IMR-90 (cell line): ENCODE measurements at places on chromosomes 4 and X. TPM values are rescaled to one million over a fixed set of nuclear protein-coding genes. Genes with fewer than 3 reads are reported as not detected.

GRCh38 chr4:40575846-40576245 is 53.8 kb downstream of the RBM47 start:
- H3K27ac ChIP-seq: no peak overlapping the region
- H3K27me3 ChIP-seq: no peaks in the 10 kb centered on the region
- DNase-seq: no peak
- H3K4me3 ChIP-seq: no peak overlapping the region
- no peaks in the 10 kb centered on the region for H3K36me3 ChIP-seq
- H3K4me1 ChIP-seq: peaks cover 9% of the 10 kb centered on the region; the same call in 1 of the 2 replicates

DNA sequence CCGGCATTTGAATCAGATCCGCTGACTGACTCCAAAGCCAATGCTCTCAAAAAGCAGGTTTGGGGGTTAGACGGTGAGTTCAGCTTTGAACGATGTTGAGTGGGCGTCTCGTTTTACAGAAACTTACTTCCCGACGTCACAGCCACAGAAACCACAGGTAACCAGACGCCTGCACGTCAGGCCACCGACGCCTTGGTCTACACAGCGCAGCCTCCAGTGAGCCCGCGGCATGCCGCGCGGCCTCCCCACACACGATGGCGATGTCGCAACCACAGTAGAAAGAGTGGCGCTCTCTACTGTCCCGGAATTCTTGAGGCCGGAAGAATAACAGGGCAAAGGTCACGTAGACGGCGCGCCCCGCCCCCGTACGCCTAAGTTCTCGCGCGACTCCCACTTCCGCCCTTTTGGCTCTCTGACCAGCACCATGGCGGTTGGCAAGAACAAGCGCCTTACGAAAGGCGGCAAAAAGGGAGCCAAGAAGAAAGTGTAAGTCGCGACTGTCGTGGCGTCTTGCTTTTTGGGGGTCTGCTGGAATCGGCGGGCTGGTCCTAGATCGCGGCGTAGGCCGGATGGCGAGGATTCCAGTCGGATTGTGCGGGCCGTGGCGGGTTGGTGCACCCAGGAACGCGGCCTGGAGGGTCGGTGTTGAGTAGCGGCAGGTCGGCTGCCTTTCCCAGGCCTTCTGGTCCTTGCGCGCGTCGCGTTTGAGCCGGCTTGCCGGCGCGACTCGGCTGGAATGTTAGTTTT is at the start of gene RPS3A:
Gene RPS3A (plus strand): TSS at position 400 of the 747 bp plus-strand sequence. CDS start 25 bp downstream, at position 425.
- peak within 1 kb of the TSS; percentile 82 for H3K27ac ChIP-seq
- no peaks in the 10 kb centered on the region for H3K27me3 ChIP-seq
- no peaks in the 10 kb centered on the region for H3K4me1 ChIP-seq
- H3K36me3 ChIP-seq: peaks cover 17% of the 10 kb centered on the region
- peak; percentile 98 for DNase-seq

GRCh38 chrX:39162322-39162735 is 361.1 kb downstream of the MID1IP1 start:
- H3K4me3 ChIP-seq: no peak overlapping the region
- no peaks in the 10 kb centered on the region for H3K36me3 ChIP-seq
- no peak overlapping the region for H3K27ac ChIP-seq
- no peak for DNase-seq

DNA sequence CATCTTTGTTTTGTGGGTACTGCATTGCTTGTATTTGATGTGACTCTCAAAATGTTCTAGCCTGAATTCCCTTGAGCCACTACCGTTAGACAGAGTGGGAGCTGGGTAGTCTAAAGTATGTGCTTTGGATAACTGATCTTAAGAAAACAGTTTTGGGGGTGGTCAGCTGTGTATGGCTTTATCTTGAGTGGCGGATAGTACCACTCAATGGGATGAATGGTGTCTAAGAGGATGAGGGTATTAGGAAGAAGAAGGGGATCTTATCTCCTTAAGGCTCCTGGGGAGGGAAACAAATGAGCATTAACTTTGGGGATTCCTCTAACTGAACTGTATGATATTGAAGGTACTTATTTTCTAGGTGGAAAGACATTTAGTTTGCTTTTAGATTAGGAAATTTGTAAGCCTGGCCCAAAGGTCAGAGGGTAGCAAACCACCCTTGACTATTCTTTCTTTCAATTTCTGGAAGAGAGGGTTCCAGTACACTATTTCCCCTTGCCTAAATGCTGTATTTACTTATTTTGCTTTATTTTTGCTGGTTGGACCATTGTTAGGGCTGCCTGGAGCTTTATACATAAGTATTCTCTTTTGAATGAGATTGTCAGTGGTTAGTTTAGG is 11.3 kb downstream of the BMP2K start:
- H3K27me3 ChIP-seq: no peaks in the 10 kb centered on the region
- no peak for DNase-seq
- no peaks in the 10 kb centered on the region; the same call in 1 of the 2 replicates for H3K4me1 ChIP-seq
- no peak overlapping the region for H3K4me3 ChIP-seq
- no peaks in the 10 kb centered on the region for H3K36me3 ChIP-seq

DNA sequence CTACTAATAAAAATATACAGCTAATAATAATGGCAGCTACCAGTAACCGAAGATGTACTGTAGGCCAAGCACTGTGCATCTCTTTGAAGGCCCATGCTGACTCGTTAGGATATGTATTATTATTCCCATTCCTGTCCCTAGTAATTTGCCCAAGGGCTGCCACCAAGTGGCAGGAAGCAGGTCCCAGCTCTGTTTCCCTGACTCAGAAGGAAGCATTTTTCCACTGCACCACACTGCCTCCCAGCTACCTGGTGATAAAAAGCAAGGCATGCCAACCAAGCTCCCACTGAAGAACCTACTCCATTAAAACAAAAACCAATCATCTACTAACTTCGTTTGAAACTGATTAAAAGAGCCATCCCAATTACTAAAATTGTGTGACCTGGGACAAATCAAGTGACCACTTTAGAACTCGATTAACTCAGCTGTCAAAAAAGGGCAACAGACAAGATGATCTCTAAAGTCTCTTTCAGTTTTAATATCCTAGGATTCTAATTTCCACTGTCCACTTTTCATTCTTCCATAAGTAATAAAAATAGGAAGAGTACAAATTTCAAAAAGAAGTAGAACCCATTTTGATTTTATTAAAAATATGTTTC is 24.3 kb upstream of the PGM2 start:
- H3K36me3 ChIP-seq: no peaks in the 10 kb centered on the region
- H3K27ac ChIP-seq: no peak overlapping the region
- no peaks in the 10 kb centered on the region for H3K4me1 ChIP-seq
- no peak overlapping the region for H3K4me3 ChIP-seq
- DNase-seq: peak; percentile 60

- H3K27me3 ChIP-seq: no peaks in the 10 kb centered on the region
- H3K36me3 ChIP-seq: no peaks in the 10 kb centered on the region
- DNase-seq: no peak
- H3K27ac ChIP-seq: no peak overlapping the region
- H3K4me1 ChIP-seq: 0 out of 2 replicates have a peak, but pooled peaks cover 2% of the 10 kb centered on the region
Measured at GRCh38 chr4:177092807-177093206, 216.9 kb upstream of the NEIL3 start.

Gene MTNR1A
- total RNA-seq: not detected in 2 replicates

Gene AFM
- not detected in 2 replicates for total RNA-seq
